H1 (cell line): ENCODE measurements at places on chromosomes 2 and 18.

DNA sequence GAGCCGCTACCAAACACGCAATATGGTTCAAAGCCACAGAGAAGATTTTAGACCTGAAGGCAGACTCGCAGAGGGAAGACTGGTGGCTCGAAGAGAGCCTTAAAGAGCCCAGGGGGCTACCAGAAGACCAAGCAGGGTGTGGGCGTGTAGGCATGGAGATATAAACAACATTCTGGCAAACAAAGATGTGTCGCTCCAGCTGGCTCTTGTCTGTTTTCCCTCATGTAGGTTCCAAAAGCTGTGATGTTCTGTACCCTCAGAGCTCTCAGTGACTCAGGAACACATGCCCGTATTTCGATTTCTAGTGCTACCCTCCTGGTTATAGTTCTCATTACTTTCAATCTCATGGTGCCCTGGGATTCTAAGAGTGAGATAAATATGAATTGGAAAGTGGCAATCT lies 44.5 kb downstream of the DOCK10 start:
- no peak overlapping the region for H3K4me3 ChIP-seq
- no peak overlapping the region for H3K27ac ChIP-seq
- no peak for DNase-seq
- no peaks in the 10 kb centered on the region; the same call in 1 of the 2 replicates for H3K4me1 ChIP-seq
- no peaks in the 10 kb centered on the region for H3K36me3 ChIP-seq

DNA sequence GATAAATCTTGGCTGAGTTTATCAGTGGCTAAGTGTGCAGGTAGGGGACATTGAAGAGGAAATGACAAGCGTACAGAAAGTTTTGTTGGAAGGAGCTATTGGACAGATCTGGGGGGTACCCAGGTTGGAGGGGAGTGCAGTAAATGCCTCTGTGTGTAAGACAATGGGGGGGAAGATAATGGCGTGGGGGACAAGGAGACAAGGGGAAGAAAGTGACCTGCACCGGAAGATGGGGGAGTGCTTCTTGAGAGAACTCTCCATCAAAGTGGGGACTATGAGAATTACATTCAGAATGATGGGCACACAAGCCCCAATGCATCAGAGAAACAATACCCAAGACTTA lies 190.0 kb downstream of the ALPK2 start:
- H3K4me3 ChIP-seq: no peak overlapping the region
- no peak for DNase-seq
- no peaks in the 10 kb centered on the region for H3K27me3 ChIP-seq
- H3K36me3 ChIP-seq: no peaks in the 10 kb centered on the region
- H3K27ac ChIP-seq: no peak overlapping the region

DNA sequence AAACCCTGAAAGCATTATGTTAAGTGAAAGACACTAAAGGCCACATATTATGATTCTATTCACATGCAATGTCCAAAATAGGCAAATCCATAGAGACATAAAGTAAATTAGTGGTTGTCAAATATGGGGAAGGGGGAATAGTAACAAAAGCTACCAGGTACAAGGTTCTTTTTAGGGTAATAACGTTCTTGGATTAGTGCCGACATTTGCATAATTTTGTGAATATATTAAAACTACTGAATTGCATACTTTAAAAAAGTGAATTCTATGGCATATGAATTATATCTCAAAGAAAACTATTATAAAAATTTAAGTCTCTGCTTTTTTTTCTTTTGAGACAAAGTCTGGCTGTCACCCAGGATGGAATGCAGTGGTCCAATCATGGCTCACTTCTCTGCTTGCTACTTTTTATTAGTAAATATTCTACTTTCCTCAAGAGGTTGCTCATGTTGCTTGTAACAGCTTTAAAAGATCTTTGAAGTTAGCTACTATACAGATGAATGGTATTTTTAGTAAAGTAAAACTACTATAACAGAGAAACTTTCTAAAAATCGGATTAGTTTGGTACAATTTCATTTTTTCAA lies 2.5 kb downstream of the SESTD1 start:
- H3K36me3 ChIP-seq: no peaks in the 10 kb centered on the region
- no peak overlapping the region for H3K27ac ChIP-seq
- H3K4me3 ChIP-seq: no peak overlapping the region
- H3K4me1 ChIP-seq: no peaks in the 10 kb centered on the region
- H3K27me3 ChIP-seq: peaks cover 3% of the 10 kb centered on the region; the same call in 1 of the 2 replicates

GRCh38 chr18:76686737-76687231 lies 135.6 kb upstream of the ZNF236 start:
- peaks cover 11% of the 10 kb centered on the region for H3K4me1 ChIP-seq
- no peaks in the 10 kb centered on the region for H3K27me3 ChIP-seq
- no peak overlapping the region for H3K4me3 ChIP-seq
- peak; percentile 67 for DNase-seq
- H3K27ac ChIP-seq: 0 out of 2 replicates have a peak overlapping the region, but pooled peaks have one; percentile 13

- no peak overlapping the region for H3K4me3 ChIP-seq
- no peaks in the 10 kb centered on the region for H3K36me3 ChIP-seq
- H3K27ac ChIP-seq: no peak overlapping the region
- no peaks in the 10 kb centered on the region for H3K4me1 ChIP-seq
Measured at GRCh38 chr2:104337869-104338268, 516.0 kb upstream of the POU3F3 start.

GRCh38 chr2:105329561-105330495 lies at the start of gene TGFBRAP1:
Gene TGFBRAP1, minus strand, starts transcription at chr2:105329735. Its CDS starts 21,434 bp downstream, at chr2:105308301.
- H3K4me1 ChIP-seq: peaks cover 5% of the 10 kb centered on the region; the same call in 1 of the 2 replicates
- no peaks in the 10 kb centered on the region for H3K27me3 ChIP-seq
- peak within 1 kb of the TSS; percentile 81 for H3K4me3 ChIP-seq
- peak; percentile 73 for DNase-seq
- H3K36me3 ChIP-seq: no peaks in the 10 kb centered on the region
- H3K27ac ChIP-seq: peak within 1 kb of the TSS; percentile 53; the same call in 1 of the 2 replicates

- H3K27me3 ChIP-seq: no peaks in the 10 kb centered on the region
- no peak overlapping the region for H3K27ac ChIP-seq
- no peak for DNase-seq
- no peak overlapping the region for H3K4me3 ChIP-seq
- H3K36me3 ChIP-seq: no peaks in the 10 kb centered on the region
Measured at GRCh38 chr2:238942080-238942725, 94.3 kb downstream of the TWIST2 start.

GRCh38 chr18:31563778-31564177 lies 27.9 kb upstream of the TTR start:
- no peak overlapping the region for H3K4me3 ChIP-seq
- H3K36me3 ChIP-seq: no peaks in the 10 kb centered on the region
- no peak for DNase-seq
- no peak overlapping the region for H3K27ac ChIP-seq
- H3K27me3 ChIP-seq: no peaks in the 10 kb centered on the region

- no peak overlapping the region for H3K4me3 ChIP-seq
- no peak for DNase-seq
- no peaks in the 10 kb centered on the region for H3K4me1 ChIP-seq
Measured at GRCh38 chr2:127712999-127713398, 11.7 kb downstream of the SFT2D3 start.

DNA sequence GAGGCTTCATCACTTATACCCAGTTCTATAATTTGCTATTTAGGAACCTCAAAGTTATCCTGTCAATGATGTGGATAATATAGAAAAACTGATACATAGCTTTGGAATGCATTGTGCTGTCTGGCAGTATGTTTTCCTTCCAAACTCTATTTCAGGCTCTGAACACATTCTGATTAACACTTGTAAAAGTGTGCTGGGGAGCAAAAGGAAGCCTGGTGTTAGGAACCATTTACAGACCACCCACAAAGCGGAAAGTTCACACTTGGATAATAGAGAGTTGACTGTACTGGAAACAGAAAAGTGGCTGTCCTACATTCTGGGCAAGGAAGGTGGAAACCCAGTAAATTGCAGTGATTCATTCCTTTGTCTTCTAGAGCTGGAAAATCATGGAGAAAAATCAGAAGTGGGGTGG lies 114.5 kb upstream of the ZFP36L2 start:
- no peak overlapping the region for H3K27ac ChIP-seq
- H3K4me1 ChIP-seq: peaks cover 10% of the 10 kb centered on the region
- no peaks in the 10 kb centered on the region for H3K36me3 ChIP-seq
- no peaks in the 10 kb centered on the region for H3K27me3 ChIP-seq
- H3K4me3 ChIP-seq: no peak overlapping the region

GRCh38 chr2:195001924-195002323 lies 655.1 kb upstream of the SLC39A10 start:
- H3K27ac ChIP-seq: no peak overlapping the region
- no peaks in the 10 kb centered on the region for H3K4me1 ChIP-seq
- H3K4me3 ChIP-seq: no peak overlapping the region
- no peaks in the 10 kb centered on the region for H3K27me3 ChIP-seq

- peaks cover 3% of the 10 kb centered on the region; the same call in 1 of the 2 replicates for H3K4me1 ChIP-seq
- no peak overlapping the region for H3K4me3 ChIP-seq
- no peak for DNase-seq
- no peaks in the 10 kb centered on the region for H3K36me3 ChIP-seq
- H3K27me3 ChIP-seq: no peaks in the 10 kb centered on the region
Measured at GRCh38 chr2:56015711-56016115, 92.1 kb upstream of the EFEMP1 start.

DNA sequence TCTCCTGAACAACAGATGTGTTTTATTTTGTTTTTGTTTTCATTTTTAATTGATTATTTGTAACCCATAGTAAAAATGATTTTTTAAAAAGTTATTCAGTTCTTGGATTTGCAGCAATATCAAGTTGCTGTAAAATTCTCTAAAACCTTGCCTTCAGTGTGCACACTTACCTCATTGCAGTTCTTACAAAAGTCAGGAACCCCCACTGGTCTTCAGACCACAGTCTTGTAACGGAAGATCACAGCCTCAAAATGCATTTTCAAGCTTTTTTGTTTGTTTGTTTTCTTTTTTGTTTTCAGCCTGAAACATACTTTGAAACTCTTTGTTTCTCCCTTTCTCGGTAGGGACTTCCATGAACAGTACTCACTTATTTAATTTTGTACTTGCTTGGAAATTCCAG lies 1012.8 kb upstream of the GYPC start:
- no peak for DNase-seq
- no peaks in the 10 kb centered on the region for H3K36me3 ChIP-seq
- H3K27ac ChIP-seq: no peak overlapping the region
- H3K27me3 ChIP-seq: no peaks in the 10 kb centered on the region
- no peak overlapping the region for H3K4me3 ChIP-seq
- no peaks in the 10 kb centered on the region for H3K4me1 ChIP-seq
